Motor neuron (in vitro differentiated cells): ENCODE measurements at places on chromosomes 1 and 21. TPM values are rescaled to one million over a fixed set of nuclear protein-coding genes. Genes with fewer than 3 reads are reported as not detected.

Gene MCOLN2
- 0.29 and 1.1 TPM in 2 replicates for total RNA-seq

- no peak for ATAC-seq
Observed at GRCh38 chr1:172647110-172647564, 11.8 kb upstream of the FASLG start.

Gene FHAD1
- 1.6 and 2.7 TPM in 2 replicates for total RNA-seq

DNA sequence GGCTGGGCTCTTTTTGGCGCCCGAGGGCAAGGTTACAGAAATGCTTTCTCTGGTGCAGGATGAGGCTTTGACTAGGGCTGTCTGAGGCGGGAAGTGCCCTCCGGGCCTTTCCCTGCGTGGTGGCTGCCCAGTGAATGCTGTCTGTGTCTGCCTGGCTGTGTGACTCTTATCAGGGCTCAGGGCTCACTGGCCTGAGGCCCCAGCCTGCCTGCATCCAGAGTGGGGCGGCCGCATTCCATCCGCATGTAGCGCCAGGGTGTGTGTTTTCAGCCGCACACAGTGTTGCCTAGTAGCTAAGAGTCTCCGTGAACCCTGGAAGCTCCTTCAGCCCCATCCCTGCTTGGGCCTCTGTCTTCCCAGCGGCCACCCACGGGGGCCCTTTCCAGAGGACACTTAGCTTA is 59.1 kb downstream of the FAAP20 start:
- peak; percentile 45 for ATAC-seq

- ATAC-seq: no peak
Observed at GRCh38 chr1:200674838-200675587, 5.3 kb upstream of the DDX59 start.

DNA sequence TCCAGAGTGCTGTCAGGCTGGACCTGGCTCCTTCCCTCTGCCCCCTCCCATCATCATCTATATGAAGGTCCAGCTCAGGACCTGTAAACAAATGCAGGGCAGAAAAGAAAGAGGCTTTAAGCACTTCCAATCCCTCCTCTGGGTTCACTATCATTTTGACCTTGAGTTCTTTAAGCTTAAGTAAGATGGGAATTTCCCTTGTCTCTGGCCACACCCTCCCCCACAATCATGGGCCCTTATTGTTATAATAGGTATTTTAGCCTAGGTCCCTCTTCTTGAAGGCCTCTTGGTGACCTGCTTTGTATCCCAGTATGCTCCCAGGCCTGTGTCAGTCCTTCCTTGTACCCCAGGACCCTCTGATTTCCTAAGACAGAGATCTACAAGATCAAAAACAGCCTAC is 45.1 kb upstream of the EPS15 start:
- ATAC-seq: no peak

DNA sequence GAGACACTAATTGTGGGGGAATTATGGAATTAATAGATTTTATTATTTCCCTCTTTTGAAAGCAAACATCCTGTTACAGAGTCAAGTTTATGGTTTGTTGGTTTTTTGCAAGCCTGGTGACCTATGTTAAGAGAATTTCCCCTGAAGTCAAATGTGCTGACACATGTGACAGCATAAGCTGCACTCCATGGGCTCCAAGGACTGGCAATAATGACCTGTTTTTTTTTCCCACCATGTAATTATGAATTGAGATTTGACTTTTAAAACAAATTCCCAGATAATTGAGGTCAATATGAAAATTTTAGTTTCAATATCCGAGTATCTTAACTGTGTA is 242.5 kb upstream of the SGIP1 start:
- no peak for ATAC-seq

DNA sequence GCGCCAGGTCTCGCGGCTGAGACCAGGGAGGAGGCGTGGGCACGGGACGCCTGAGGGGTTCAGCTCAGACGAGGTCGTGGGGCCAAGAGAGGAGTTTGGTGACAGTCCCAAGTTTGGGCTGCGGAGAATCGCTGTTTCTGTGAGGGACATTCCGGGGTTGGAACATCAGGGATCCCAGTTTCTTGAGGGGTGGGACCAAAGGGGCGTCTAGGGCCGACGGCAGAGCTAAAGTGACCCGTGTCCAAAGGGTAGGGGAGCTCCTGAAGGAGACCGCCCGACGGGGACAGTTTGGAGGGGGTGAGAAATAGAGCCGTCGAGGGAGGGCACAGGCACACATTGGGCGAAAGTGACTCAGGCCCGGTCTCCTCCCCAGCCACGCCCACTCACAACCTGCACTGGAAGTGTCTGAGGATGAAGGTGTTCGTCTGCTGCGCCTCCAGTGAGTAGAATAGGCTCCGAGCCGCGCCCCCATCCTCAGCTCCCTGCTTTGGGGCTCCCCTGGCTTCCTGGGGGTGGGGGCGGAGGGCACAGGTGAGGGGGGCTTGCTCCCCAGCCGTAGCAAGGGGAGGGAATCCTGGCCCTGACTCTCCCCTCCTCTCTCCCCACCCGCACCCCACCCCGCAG is 7.0 kb downstream of the EFNA3 start:
- ATAC-seq: no peak

Gene C2CD2
- 4.8 and 4.9 TPM in 2 replicates for total RNA-seq

GRCh38 chr21:16842696-16843035 is 670.2 kb upstream of the CXADR start:
- peak; percentile 75 for ATAC-seq
